ENCODE measurements at places on chromosomes 5 and 9.

DNA sequence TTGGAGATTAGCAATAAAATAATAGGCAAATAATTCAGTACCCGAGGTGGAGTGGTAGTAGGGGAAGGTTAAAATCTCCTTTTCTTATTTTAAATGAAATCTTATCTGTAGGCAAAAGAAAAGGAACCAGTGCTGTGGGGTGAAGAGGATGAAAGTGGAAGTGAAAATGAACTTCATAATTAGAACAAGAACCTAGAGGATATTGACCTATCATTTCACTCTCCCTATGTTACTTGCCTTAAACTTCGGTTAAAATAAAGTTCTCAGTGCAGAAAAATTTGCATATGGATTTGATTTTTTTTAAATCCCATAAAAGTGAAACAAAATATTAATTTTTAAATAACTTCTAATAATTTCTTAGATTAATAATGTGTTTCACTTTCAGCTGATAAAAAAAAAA is 1094.9 kb upstream of the C9orf72 start:
- no peak for DNase-seq

DNA sequence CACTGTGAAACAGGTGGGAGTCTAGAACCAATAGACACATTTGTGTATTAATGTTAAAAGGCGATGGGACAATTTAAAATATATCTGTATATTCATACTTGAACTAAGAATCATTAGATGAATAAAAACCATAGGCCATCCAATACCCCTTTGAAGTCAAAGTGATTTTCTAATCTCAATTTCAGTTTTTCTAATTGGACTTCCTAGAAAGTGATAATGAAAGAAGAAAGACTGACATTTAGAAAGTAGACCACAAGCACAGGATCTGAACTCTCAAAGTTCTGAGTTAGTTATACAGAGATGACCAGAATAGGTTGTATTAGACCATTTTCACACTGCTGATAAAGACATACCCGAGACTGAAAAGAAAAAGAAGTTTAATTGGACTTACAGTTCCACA is 412.8 kb upstream of the PIK3R1 start:
- DNase-seq, result no peak

DNA sequence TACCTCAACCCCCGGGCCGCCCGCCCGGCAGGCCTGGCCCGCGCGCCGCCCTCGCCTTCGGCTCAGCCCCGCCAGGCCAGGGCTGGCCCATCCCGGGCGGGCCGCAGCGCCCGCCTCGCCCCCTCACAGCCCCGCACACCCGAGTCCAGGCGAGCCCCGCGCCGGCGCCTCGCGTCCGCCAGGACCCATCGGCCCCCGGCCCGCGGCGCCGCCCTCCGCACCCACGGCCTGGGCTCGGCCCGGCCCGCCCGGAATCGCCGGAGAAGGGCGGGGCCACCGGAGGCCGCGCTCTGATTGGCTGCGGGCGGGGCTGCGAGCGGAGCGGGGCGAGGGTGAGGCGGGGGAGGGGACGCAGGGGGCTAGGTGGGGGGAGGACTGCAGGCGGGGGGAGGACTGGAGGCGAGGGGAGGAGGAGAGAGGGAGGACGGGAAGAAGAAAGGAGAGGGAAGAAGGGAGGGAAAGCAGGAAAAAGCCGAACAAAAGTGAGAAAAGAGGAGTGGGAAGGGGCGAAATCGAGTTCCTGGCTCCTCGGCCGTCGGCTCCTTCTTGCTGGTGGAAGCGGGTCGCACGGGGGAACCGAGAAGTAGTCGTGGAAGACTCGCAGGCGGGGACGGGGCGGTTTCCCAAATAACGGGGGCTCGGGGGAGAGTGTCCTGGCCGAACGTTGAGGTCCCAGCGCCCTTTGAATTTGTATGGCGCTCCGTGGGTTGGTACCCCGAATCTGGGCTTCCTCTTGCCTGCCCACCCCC is 472 bp upstream of the UBTD2 start:
- peak; percentile 71 for DNase-seq

- DNase-seq, result no peak
Measured at GRCh38 chr5:94670726-94671125, 52.3 kb downstream of the SLF1 start.

DNA sequence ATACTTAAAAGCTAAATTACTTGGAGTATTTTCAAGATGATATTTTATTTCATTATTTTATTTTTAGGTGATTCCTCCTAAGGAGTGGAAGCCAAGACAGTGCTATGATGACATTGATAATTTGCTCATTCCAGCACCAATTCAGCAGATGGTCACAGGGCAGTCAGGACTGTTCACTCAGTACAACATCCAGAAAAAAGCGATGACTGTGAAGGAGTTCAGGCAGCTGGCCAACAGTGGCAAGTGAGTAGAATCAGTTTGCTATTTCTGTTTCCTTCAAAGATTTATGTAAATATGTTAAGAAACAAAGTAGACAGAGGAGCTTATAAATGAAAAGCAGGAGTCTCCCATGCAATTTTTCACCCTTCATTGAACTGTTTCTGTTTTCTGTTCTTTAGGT is 47.8 kb downstream of the KDM4C start:
- no peak for DNase-seq

GRCh38 chr5:79509244-79509885 is 4.6 kb downstream of the HOMER1 start:
- DNase-seq, result no peak

DNA sequence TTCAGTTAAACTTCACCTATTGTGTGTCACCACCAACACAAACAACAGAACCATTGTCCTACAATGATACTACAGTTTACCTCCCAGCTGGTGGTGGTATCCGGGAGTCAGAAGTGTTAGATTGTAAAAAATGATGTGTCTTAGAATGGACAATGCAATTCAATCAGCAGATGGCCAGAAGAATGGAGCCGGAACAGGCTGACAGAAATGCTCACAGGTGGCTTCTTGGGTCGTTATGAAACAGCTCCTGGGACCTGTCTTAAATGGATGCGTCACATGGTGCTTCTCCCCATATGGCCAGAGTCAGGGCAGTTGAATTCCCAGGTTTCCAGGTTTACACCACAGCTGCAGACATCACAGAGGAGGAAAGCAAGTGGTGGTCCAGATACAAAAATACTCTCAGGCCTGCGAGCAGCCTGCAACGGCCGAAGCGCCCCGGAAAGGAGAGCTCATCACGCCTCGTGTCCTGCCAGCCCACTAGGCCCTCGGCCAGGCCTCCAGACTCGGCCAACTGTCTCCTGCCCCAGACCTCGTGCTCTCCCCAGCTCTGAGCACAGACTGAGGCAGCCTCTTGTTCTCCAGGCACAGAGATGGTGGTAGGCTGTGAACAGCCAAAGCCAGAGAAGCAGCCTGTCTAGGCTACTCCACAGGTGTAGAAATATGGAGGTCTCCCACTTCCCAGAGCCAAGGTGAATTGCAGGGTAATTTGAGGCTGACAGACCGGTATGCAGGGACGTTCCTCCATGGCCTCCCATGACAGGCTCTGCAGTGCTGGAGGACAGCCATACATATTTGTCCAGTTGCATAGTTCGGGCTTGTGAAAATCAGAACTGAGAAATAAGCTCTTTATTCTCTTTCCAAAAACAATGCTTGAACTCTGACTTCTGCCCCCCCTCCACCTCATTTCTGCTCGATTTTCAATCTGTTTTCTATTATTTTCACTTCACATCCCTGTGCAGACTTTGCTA is 98.5 kb upstream of the SPATA31C2 start:
- DNase-seq, result no peak

- DNase-seq, result no peak
Measured at GRCh38 chr5:113427871-113428574, 6.8 kb downstream of the TSSK1B start.

GRCh38 chr5:112263469-112263868 is 155.6 kb downstream of the EPB41L4A start:
- no peak for DNase-seq

GRCh38 chr5:56050551-56051255 is 55.9 kb upstream of the IL6ST start:
- no peak for DNase-seq

DNA sequence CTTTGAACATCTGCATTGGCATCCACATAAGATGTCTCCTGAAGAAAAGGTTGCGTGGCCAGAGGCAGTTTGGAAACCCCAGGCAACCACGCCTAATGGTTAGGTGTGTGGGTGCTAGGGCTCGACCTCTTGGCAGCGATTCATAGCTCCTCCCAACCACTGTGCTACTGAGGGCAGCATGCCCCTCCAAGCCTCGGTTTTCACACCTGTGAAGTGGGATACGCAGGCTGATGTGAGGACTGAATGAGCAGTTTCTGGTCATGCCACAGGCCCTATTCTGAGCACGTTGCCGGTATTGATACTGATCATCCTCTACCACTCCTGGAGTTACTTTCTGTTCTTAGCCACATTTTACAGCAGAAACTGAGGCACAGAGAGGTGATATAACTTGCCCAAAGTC is 19.1 kb downstream of the NDST1 start:
- no peak for DNase-seq

- no peak for DNase-seq
Measured at GRCh38 chr5:14424011-14424685, 157.4 kb upstream of the OTULINL start.

- no peak for DNase-seq
Measured at GRCh38 chr5:54581831-54582548, 64.4 kb downstream of the SNX18 start.

GRCh38 chr5:162817364-162817763 is 620.0 kb upstream of the CCNG1 start:
- no peak for DNase-seq

DNA sequence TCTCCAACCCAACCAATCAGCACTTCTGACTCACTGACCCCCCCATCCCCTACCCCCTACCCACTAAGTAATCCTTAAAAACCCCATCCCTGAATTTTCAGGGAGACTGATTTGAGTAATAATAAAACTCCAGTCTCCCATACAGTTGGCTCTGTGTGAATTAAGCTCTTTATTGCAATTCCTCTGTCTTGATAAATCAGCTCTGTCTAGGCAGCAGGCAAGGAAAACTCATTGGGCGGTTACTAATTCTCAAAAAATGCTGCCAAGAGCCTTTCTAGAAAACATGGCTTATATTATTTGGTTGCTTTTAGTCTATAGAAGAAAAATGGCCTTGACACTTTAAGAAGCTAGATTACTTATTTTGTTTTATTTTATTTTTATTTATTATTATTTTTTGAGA is 131.7 kb downstream of the SUSD1 start:
- DNase-seq, result no peak

- no peak for DNase-seq
Measured at GRCh38 chr9:121924700-121925099, 168.4 kb downstream of the TTLL11 start.

GRCh38 chr5:153629027-153629895 is 138.8 kb downstream of the GRIA1 start:
- no peak for DNase-seq

DNA sequence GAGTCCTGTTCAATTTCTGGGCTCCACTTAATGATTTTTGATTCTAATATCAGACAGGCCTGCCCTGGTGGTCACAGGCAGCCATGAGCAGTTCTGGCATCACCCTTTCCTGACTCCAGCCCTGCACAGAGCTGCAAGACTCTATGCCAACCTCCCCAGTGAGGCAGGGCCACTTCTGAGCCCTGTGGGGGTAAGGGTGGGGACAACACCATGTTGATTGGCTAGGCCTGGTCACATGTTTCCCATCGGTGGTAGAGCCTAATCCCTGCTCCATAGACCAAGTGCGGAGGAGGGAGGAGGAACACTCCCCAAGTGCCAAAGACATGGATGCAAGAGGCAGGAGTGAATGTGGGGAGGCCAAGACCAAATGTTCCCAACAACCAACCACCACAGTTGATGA is 134.6 kb downstream of the PHF2 start:
- no peak for DNase-seq

- no peak for DNase-seq
Measured at GRCh38 chr9:91126761-91127445, 234.8 kb downstream of the AUH start.

- no peak for DNase-seq
Measured at GRCh38 chr5:1292139-1292538, 2.7 kb downstream of the TERT start.

GRCh38 chr5:2757563-2758351 is 6.3 kb upstream of the IRX2 start:
- no peak for DNase-seq

Measured in activated CD4-positive, alpha-beta T cell treated with anti-CD3 and anti-CD28 coated beads, Interleukin-2, amount 50 U/mL, for 1 hour (primary cell).